ENCODE measurements at places on chromosomes 1 and 21.

DNA sequence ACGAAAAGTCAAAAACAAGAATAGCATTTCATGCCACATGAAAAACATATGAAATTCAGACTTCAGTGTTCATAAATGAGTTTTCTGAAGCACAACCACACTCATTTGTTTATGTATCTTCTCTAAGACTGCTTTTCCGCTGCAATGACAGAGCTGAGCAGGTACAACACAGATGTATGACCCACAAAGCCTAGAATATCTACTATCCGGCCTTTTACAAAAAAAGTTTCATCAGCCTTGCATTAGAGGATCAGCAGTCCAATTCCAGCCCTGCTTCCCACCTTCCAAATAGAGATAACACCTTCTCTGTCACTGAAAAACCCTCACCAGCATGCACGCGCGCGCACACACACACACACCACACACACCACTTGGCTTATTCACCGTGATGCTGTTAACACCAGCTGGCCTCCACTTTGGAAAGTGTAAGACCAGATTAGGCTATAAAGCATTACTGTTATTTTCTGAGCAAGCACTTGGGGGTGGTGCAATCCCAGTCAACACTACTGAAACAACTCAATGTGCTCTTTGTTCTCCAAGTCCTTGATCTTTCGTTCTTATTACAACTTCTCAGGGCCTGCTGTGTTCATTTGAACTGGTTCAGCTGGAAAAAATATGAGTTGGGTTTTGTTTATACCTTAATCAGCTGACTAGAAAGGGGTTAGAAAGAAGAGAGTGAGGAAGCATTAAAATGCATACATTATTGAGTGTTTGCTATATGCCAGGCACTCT lies 90.0 kb downstream of the GLUL start:
- no peak for DNase-seq

- DNase-seq = no peak
Measured at GRCh38 chr1:236757640-236758039, 37.5 kb upstream of the MTR start.

DNA sequence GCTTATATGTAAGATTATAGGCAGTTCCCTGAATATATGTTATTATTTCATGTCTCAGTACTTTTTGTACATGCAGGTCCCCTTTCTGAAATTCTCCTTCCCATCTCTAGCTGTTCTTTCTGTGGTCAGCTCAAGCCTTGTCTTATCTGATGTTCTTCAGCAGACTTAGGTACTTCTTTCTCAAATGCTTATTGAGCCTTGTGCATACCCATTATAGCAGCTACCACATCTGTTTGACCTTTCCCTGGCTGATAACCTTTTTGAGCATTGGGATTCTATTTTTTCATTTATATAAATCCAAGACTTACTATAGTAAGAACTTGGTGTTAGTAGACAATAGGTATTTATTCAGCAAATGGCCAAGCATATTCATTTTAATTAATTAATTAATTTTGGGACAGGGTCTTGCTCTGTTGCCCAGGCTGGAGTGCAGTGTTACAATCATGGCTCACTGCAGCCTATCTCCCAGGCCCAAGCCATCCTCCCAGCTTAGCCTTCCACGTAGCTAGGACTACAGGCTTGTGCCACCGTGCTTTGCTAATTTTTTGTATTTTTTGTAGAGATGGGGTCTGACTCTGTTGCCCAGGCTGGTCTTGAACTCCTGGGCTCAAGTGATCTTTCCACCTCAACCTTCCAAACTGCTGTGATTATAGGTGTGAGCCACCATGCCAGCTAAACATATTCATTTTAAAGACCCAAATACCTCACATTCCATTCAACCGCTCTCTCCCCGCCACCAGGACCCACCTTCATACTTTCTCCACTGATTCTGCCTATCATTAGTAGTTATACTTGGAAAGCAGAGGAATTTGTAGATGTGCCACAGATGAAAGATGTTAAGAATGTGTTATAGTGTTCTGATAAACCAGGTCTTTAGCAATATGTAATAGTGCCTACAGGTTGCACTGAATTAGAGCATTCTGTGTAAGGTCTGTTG lies 16.7 kb downstream of the TIPRL start:
- no peak for DNase-seq

GRCh38 chr1:218945050-218945449 lies 228.6 kb upstream of the LYPLAL1 start:
- no peak for DNase-seq

GRCh38 chr1:170711682-170712081 lies 47.8 kb downstream of the PRRX1 start:
- DNase-seq = no peak

DNA sequence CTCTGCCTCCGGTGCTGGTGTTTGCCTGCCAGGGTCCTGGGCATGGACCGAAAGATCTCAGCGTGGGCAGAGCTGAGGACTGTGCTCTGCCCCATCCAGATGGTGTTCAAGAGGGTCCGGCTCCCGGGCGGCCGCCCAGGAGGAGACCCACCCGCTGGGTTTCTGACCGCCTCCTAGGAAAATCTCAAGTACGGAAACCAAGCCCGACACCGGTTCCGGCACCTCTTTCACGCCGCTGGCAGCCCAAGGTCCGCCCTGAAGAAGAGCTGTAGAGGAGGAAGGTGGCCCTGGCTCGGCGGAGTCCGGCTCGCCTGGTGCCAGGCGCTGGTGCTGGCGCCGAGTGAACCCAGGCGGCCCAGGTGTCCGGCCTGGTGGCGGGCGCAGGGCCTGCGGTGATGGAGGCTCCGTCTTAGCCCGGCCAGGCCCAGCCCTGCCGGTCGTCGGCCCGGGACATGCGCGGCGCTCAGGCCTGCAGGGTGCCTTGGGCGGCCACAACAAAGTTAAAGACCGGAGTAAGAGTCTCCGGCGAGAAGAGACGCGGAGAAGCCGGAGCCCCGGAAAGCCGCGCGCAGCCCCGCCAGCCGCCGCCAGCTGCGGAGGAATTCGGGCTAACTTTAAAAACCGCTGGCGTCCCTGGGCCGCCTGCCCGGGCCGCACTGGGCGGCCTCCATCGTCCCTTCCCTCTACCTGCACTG lies 1.5 kb downstream of the GRIK3 start:
- no peak for DNase-seq

DNA sequence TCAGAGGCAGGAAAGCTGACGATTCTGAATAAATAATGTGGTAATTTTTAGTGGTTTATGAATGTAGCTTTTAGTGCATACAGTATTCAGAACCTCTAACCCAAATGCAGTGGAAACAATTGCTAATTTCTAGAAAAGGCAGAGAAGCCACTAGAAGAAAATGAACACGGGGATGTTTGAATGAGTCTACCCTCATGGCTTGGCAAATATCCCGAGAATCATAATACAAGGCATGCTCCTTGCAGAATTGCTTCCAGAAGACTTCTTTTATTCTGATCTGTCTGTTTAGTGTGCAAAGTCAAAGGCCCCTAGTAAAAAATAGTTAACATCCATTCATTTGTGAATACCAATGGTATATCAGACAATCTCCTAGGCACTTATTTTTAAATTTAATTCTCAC lies 246.8 kb downstream of the LMO4 start:
- no peak for DNase-seq

DNA sequence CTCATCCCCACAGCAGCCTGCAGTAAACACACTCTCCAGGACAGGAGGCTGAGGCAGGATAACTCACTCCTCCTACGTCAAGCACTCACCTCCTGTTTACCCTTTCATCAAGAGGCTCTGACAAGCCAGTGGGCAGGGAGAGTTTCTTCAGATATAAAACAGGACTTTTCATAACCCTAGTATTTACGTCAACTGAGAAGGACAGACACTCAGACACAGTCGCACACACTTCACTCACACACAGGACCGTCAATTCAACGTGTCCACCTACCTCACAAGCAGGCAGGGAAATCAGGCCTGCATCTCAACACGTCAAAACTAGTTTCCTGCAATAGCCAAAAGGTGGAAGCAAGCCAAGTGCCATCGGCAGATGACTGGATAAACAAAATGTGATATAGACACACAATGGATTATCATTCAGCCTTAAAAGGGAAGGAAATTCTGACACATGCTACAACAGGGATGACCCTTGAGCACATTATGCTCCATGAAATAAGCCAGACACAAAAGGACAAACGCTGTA lies 48.6 kb downstream of the ITPKB start:
- DNase-seq = no peak
